ENCODE measurements at places on chromosomes 5 and 9. TPM values are rescaled to one million over a fixed set of nuclear protein-coding genes. Genes with fewer than 3 reads are reported as not detected.

The GLRA1 gene
- total RNA-seq: not detected

- DNase-seq: no peak
These were observed 118.2 kb upstream of the CTNND2 start for GRCh38 chr5:12022444-12022843.

- DNase-seq: no peak
These were observed 377.8 kb downstream of the KIAA0825 start for GRCh38 chr5:94240596-94240992.

DNA sequence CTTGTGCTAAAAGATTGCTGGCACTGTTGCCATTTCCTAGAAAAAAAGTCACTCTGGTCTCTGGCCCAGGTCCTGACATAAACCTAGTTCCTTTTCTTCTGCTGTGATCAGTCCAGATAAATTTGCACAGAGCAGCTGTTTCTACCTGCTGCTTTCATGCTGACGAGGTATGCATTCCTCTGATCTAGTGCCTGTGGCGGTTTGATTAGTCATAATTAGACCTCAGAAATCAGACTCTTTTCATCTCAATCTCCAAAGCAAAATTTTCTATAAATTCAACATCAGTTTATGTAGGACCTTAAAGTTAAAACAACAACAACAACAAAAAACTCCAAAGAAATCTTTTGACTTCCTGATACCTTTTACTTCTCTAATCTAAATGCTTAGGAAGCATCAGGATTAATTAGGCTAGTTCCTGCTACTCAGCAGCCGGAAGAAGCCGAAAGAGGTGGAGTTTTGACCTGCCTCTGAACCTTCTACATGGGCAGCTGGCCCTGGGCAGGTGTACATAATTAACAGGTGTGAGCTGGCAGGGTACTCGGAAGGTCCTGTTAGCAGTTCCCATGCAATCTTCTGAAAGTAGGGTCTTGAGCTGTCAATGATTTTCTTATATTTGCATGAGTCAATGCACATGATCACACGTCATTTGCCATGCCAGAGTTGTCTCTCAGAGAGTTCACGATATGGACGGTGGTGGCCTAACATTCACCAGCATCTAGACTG, 83.3 kb upstream of the CCDC112 start:
- no peak for DNase-seq

GRCh38 chr9:15711531-15711930, 158.7 kb downstream of the CCDC171 start:
- DNase-seq: no peak

DNA sequence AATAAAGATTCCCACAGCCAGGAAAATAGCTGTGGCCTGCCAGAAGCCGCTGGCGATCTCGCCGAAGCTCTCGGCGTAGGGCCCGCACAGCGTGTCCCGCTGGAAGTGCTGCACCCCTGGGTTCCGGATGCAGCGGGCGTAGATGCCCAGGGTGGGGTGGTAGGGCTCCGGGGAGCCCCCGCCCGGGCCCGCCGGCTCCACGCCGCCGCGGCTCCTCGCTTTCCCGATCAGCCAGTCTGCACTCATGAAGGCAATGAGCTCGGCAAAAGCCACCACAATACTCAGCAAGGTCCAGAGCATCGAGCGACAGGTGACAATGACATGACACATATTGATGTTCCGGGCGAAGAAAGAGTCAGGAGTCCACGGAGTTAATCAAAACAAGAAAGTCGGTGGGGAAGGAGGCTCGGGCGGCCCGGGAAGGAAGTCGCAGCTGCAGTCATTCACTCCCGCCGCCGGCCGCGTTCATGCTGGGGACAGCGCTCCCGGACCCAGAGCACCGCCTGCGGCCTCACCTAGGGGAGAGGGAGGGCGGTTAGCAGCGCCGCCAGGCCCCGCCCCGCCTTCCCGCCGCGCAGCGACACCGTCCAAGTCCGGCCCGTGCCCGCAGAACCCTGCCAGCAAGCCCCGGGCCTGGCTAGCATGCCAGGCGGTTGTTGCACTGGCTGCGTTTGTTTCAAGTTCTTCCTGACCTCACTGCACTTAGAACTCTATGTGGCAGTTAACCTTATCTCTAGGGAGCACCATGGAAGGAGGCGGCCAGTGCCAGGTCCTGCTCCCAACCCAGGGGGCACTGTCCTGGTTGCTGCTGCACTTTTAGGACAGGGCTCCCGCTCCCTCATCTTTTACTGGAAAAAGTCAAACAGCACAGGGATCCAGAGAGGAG, 138.4 kb downstream of the LHFPL2 start:
- peak; percentile 19 for DNase-seq

- no peak for DNase-seq
These were observed 48.4 kb downstream of the SLC1A1 start for GRCh38 chr9:4538621-4539020.

DNA sequence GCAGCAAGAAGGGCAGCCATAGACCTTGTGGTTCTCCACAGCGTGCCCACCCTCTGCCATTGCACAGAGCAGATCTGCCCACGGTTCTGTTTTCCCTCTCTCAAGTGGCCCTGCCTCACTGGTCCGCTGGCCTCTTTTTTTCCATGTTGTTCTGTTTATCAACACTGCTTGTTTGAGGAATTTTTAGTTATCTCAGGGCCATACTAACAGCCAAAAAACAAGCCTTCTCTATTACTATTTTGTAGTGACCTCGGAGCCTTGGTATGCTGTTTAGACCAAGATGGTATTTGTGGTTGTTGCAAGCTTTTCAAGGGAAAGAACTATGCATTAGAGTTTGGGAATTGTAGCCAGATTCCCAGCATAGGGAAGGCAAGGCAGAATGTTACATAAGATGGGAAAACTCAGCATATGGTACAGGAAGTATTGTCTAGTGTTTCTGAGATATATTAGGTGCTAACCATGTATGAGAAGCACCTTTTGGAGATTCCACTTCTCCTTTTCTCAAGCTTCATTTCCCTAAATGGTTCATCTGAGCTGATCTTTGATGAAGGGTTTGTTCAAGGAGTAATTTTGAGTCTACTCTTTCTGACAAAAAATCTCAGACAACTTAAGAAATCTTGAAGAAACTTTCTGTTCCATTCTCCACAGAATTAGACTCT, 54.3 kb downstream of the NUP214 start:
- DNase-seq: no peak

Measured in activated T-helper 1 cell treated with anti-CD3 and anti-CD28 coated beads, Interleukin-12 subunit alpha, Interleukin-12 subunit beta, Interleukin-2, Interleukin-4 antibody, amounts not matched to agents 30 ng/mL and 10 ng/mL and 1 ng/mL, durations not matched to agents 14 hours and 24 hours and 36 hours (primary cell).